Fibroblast of skin of abdomen (primary cell): ENCODE measurements at places on chromosomes 16 and 17.

DNA sequence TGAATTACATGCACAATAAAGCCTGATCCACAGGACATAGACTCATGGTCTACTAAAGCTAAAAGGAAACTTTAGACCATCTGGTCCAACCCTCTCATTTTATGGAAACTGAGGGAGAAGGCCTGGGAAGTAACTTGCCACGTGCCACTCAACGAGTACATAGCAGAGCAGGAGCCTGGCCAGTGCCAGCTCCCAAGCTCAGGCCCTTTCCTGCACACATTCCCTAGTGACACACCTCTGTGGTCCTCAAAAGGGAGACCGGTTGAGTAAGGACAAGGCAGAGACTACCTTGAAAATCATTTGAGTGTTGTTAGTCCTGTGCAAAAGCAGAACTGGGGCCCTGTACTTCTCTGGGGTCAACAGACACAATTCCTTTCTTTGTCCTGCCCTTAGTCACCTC is 2.8 kb downstream of the CCL4L2 start:
- DNase-seq: no peak

DNA sequence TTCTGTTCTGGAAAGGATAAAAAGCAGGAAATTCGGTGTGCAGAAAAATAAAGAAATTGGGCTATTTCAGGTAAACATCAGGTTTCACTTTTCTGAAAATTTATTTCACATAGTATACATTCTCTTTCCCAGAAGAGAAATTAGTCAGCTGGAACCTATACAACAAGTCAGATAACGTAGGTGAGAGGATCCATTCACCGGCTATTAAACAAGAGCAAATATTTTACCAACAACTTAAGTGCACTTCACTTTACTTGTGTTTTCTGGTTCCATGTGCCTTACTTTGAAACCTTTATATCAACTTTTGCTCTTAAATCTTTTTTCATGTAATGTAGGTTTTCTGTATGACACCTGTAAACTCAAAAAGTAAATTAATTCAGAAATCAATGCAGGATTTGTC is 839.7 kb downstream of the CDH11 start:
- no peak for DNase-seq

DNA sequence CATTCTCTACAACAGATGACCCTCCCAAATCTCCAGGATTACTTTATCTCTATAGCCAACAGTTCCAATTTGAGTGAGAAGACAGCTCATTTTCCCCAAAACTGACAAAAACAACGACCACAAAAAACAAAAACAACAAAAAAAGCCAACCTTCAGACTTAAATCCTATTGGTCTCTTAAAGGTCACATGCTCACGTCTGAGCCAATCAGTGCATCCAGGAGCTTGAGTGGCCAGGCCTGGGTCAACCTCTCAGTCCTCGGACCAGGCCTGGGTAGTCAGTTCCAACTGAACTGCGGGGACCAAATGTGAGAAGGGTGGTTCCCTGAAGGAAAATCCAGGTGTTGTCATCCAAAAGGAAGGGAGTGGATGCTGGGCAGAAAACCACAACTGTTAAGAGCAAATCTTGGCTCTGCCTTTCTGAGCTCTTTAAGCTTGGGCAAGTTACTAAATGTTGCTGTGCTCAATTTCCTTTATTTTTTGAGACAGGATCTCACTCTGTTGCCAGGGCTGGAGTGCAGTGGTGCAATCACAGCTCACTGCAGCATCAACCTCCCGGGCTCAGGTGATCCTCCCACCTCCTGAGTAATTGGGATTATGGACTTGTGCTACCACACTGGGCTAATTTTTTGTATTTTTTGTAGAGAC is 43.0 kb upstream of the MSI2 start:
- no peak for DNase-seq

DNA sequence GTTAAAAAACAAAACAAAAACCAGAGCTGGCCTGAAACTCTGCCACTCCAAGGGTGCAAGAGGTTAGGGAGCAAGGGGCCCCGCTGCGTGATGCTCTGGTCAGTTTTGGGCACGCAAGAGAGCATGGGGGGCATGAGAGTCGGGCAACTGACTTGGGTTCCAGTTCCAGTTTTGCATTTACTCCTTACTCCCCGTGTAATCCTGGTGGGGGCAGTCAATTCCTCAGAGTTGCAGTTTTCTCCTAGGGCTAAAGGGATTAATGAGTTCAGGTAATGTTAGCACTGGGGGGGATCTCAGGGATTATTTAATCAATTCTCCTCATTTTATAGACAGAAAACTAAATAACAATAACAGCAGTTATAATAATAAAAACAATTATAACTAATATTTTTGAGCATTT is 72.9 kb upstream of the PMFBP1 start:
- no peak for DNase-seq
